ENCODE measurements at places on chromosomes 11 and 22. TPM values are rescaled to one million over a fixed set of nuclear protein-coding genes. Genes with fewer than 3 reads are reported as not detected.

Gene SMC1B
- not detected for total RNA-seq

Gene CYB5R2
- total RNA-seq = 17.2 TPM

GRCh38 chr22:50505776-50506610, 1.5 kb downstream of the LMF2 start:
- DNase-seq = no peak

DNA sequence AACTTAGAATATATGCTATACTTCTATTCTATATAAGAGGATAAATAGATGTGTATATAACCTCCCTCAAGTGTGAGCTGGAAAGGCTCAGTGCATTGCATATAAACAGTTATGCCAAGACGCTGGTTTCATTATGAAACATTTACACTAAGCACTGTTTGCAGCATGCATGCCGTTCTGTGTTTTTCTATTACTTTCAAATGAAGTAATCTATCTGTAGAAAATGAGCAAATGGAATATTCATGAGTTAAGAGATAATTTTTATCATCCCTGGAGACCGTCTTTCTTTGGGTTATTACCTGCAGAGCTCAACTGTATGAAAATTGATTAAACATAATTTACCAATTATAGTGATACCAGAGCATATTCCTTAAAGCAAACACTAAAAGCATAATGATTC, 925.7 kb upstream of the CCDC90B start:
- DNase-seq = no peak

- DNase-seq = peak; percentile 34
These were observed 255.5 kb downstream of the DYNC2H1 start for GRCh38 chr11:103364687-103365086.

- no peak for DNase-seq
These were observed 648.5 kb downstream of the BRD1 start for GRCh38 chr22:49179175-49179574.

Gene MYO18B
- 0.17 TPM for total RNA-seq

Gene GPR83
- total RNA-seq = not detected

- DNase-seq = no peak
These were observed 24.1 kb upstream of the ZDHHC13 start for GRCh38 chr11:19092850-19093249.

- DNase-seq = no peak
These were observed 5.5 kb upstream of the SYT9 start for GRCh38 chr11:7246179-7246578.

Gene PDE2A
- 0.50 TPM for total RNA-seq

DNA sequence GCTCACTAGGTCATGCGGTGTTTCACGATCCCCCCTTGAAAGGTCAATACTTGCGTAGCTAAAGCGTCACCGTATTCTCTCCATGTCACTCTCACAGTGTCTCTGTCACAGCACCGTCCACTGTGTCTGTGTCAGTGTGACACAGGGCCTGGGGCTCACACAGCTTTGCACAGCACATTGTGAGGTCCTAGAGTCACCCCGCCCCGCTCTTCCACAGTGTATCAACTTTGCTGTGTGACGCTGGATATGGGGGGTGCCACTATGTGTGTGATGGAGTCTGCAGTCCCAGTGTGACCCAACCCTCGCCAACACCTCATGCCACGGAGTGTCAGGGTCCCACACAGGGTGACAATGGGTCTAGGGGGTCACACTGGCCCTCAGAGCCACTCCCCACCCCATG, 583 bp downstream of the P4HA3 start:
- DNase-seq = no peak

GRCh38 chr11:64226507-64227051, 505 bp downstream of the NUDT22 start:
- DNase-seq = no peak

GRCh38 chr11:61267437-61267841, 26.5 kb downstream of the PGA5 start:
- DNase-seq = no peak

Gene IGF2
- 0.17 TPM for total RNA-seq

GRCh38 chr11:68077617-68078582, 39.1 kb downstream of the TCIRG1 start:
- DNase-seq = peak; percentile 10

GRCh38 chr11:63277345-63277943, 34.0 kb upstream of the SLC22A25 start:
- DNase-seq = no peak

Gene KCNQ1
- total RNA-seq = not detected

GRCh38 chr11:88016392-88017170, 158.7 kb downstream of the RAB38 start:
- peak; percentile 90 for DNase-seq

Gene MFRP
- not detected for total RNA-seq

- DNase-seq = no peak
These were observed 177.1 kb upstream of the RAG2 start for GRCh38 chr11:36775130-36775529.

DNA sequence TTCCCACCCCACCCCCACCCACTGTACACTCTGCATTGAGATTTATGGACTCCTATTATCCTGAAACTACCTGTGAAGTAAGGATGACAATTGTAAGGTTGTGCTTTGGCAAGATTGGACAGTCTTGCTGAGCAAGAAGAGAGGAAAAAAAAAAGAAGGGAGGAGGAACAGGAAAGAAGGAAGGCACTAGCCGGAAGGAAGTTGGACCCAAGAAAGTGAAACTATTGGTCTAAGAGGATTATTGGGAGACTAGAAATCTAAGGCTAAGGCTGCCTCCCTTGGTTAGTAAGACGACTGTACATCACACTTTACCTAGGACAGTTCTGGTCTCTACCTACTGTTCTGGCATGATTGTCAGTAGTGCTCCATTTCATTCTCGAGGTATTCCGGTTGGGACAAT, 12.1 kb upstream of the TRIM44 start:
- no peak for DNase-seq

Gene PRRG4
- total RNA-seq = 0.33 TPM

GRCh38 chr22:25139062-25139461, 60.6 kb upstream of the CRYBB3 start:
- no peak for DNase-seq

DNA sequence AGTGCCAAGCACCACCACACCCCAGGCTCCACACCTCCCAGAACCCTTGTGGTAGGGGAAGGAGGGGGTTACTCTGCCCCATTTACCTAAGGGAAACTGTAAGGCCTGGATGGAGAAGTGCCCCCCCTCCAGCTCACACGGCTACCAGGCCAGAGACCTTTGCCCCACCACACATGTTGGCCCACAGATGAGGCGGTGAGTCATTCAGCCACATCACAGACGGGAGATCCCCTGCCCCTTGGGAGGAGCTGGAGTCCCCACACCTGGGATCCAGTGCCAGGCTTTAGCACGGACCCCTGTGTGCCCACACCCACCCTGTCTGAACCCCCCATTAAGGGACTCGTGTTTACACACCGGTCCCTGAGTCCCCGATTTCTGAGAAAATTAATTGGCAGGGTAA, 24.9 kb downstream of the CDKN1C start:
- peak; percentile 39 for DNase-seq

- DNase-seq = no peak
These were observed 166.3 kb upstream of the NAV2 start for GRCh38 chr11:19546325-19546724.
